ENCODE measurements at places on chromosomes 1 and 21.
A peak's percentile ranks its signal among the peaks of the same experiment; 100 is the strongest.

DNA sequence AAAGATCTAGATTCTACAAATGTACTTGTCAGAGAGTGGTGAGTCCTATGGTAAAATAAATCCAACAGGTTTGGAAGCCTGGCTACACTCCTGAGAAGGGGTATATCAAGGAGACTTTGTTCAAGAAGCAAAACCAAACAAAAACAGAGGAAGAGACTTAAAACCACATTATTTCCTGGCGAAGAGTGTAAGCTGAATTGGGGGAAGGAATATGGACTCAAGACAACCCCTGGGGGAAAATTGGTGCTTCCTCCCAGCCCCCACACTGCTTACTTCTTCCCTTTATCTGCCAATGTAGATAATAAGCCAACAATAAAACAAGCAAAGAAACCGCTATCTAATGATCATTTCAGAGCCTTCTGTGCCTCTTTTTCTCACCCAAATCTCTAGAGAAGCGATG is 48.4 kb upstream of the ZBTB18 start:
- no peak for DNase-seq

- DNase-seq: peak; percentile 0
Measured at GRCh38 chr1:13960375-13960987, 260.5 kb downstream of the PRDM2 start.

GRCh38 chr1:205435578-205436573 is 14.0 kb upstream of the LEMD1 start:
- DNase-seq: no peak

DNA sequence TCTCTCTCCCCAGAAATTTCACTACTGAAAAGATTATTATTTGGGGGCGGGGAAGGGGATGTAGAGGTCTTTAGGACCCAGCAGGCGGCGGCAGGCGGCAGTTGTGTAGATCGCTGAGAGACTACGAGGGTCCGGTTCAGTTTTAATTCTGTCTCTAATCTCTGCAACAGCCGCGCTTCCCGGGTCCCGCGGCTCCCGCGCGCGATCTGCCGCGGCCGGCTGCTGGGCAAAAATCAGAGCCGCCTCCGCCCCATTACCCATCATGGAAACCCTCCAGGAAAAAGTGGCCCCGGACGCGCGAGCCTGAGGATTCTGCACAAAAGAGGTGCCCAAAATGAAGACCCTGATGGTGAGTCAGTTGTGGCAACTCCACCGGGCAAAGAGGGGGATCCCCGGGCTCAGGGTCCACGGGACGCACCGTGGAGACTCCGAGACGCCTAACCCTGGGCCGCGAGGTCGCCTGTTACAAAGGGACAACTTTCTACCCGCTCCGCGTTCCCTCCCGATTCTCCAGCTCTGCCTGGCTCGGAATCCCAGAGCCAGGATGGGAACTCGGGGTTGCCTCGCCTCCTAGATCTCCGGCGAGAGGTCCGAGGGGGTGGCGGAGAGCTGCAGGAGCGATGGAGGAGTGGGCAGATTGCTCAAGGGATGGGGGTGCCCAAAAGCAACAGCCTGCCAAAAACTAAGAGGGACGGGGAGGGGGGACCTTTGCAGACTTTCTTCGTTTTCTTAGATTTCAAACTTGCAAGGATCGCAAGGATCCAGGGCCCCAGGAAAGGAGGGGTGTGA is at the start of gene ST6GALNAC5:
ST6GALNAC5 (plus strand) TSS at position 139 of the 789 bp plus-strand sequence.
- DNase-seq: no peak

DNA sequence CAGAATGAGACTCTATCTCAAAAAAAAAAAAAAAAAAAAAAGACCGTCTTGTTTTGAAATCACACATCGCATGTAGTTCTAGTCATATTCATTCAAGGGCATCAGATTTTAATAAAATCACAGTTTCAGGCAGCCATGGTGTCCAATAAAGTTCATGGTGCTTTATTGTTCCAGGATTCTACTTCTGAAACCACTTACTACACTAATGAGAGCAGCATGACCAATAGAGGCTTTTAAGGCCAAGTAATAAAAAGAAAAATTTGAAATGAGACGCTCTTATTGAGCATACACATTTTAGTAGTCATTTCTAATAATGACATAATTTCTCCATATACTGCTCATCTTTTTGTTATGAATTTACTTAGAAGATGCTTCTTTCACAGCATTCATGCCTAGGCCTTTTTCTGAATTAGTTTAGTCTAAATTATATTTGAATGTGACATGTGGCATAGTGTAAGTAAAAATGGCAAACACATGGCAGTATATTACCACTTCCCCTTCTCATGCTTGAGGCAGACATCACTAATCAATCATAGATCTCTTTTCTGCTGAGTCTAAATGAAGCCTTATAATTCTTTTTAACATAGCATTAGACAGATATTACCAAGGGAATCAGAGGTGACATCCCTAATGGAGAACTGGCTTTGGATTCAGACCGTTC is 18.5 kb downstream of the NTMT2 start:
- peak; percentile 62 for DNase-seq

DNA sequence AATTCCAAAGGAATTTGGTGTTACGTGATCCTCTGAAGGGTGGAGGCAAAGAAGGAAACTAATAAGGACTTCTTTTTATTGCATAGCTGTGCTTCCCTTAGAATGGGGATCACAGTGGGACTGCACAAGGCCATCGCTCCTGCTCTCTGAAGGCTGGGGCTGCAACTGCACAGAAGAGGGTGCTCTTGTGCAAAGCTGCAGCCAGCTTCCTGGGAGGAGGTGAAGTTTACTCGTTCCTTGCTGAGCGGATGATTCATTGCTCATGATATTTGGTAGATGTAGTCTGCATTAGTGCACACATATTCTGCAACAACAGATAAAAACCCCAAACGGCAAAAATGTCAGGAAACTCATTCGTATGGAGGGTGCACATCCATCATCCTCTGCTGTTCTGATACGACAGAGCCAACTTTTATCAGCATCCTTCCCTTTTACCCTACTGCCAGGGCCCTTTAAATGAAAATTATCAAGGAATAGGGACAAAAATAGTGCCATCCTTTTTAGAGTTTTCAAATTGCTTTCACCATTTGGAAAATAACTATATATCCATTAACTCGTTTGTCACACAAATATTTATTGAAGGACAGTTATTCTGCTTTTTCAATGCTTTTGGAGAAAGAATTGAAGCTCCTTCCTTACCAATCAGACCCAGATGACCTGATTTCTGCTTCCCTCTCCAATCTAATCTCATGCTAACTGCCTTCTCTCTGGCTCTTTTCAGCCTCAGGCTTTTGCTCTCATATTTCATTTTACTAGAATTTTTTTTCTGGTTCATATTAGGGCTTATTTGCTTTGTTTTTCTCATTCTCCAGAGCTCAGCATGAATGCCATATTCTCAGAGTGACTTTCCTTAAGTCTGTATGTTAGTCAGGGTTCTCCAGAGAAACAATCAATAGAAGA is 263.6 kb downstream of the DUSP10 start:
- peak; percentile 65 for DNase-seq

- no peak for DNase-seq
Measured at GRCh38 chr1:54265659-54266058, 65.7 kb downstream of the MRPL37 start.

DNA sequence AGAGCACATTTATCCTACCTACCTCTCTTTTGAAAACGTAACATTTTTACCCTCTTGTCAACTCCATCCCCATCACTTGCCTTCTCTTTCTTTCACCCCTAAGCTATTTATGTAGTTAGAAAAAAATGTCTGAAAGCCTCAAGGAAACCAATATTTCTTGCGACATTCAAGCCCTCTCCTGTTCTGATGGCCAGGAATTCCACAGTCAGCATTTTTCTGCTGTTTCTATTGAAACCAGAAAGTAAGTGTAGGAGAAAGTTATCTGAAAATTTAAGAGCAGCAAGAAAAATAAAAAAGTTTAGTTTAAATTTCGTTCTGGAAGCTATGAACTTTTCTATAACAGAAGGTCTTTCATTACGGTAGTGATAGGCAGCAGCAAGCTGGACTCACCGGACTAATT is 247.6 kb upstream of the PBX1 start:
- DNase-seq: no peak

GRCh38 chr21:25640202-25640942 is 1.3 kb downstream of the JAM2 start:
- DNase-seq: no peak

DNA sequence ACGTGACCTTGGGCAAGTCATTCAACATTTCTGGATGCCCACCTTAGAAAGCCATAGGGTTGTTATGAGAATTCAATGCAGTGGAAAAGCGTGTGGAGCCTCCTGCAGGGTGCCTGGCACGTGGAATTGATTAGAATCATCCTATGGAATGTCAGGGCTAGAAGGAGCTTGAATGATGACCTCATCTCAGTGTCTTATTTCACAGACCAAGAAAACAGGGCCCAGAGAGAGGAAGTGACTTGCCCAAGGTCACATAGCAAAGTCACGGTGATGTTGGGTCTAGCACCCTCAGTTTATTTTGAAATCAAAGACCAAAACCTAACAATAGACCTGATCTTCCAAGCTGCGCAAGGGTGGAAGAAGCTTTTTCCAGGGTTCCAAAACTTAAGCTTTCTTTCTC is 6.0 kb downstream of the TRABD2B start:
- no peak for DNase-seq
